ENCODE measurements at places on chromosomes 3 and 15.

DNA sequence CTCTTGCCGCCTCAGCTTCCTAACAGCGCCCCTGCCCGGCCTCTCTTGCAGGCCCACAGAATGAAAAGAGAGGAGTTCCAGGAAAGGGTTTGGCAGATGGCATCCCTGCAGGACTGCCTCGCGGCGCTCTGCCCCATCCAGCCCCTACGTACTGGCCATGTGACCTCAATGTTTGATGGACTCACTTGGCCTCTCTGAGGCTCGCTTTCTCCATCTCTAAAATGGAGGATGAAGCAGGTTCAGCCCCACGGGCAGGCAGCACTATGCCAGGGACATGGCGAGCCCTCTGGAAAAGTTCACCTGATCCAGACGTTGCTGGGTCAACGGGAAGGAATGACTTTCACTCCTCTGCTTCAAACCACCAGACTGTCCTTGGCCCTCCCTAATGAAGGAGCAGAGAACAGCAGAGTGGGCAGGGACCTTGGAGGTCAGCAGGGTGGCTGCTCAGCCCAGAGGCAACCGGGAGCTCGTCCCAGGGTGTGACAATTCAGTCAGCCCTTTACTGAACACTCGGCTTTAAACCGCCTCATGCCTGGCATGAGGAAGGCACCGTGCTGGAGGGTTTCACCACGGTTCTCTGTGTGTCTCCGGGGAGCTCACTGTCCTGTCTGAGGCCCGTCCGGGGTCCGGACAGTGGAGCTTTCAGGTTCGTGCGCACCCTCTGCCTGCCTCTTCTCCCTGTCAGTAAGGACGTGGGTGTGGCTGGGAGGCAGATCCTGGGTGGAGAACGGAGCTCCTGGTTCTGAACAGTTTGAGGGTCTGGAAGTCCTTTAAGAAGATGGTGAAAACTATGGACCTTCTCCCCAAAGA, 101.3 kb downstream of the LINGO1 start:
- no peak for DNase-seq

DNA sequence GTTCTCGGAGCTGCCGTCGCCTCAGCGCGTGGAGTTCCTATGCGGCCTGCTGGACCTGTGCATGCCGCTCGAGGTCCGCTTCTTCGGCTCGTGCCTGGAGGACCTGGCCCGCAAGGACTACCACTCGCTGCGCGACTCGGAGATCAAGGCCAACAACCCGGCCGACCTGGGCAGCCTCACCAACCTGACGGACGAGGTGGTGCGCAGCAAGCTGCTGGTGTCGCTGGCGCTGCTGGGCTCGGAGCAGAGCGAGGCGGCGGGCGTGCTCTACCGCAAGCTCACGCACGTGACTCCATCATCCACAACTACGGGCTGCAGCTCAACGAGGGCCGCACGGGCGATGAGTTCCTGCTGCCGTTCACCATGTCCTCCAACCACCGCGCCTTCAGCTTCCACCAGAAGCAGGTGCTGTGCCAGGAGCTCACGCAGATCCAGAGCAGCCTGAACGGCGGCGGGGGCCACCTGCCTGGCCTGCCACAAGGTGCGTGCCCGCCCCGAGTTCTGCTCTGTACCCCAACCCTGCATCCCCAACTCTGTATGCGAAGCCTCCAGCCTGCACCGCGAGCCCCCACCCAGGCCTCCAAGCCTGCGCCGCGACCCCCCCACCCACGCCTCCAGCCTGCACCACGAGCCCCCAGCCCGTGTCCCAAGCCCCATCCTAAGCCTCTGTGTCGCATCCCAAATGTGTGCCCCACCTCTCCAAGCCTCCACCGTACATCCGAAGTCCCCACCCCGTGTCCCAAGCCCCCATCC, 178.2 kb downstream of the OR4M2 start:
- no peak for DNase-seq

- DNase-seq: no peak
These were observed 10.8 kb downstream of the ITGA11 start for GRCh38 chr15:68421115-68421551.

GRCh38 chr15:63226966-63227401, 37.6 kb downstream of the RAB8B start:
- no peak for DNase-seq

DNA sequence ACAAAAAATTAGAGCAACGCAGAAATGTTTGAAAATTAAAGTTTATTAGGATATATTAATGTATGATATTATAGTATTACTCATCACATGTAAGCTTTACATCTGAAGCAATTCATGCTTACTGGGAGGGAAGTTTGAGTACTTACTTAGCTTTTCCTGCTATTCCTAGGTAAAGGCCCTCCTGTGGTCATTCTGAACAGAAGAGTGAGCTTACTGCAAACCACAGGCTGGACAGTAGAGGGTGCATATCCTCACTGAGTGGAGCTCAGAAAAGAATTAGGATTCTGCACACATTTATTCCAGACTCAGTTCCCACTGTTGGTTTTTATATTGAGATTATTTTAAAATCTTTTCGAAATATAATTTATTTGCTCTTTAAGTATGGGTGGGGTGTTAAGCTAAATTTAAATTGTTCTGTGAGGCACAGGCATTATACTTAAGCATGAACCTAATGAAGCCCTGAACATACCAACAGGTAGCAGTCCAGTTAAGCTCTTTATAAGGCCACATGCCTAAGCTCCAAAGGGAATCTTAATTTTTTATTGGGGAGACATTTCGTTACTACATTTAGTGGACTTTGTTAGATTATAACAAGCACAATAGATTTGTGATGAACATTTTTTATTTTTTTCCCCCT, 10.2 kb downstream of the MRPS22 start:
- no peak for DNase-seq

- DNase-seq: no peak
These were observed 453.9 kb upstream of the PROK2 start for GRCh38 chr3:72238801-72239200.

DNA sequence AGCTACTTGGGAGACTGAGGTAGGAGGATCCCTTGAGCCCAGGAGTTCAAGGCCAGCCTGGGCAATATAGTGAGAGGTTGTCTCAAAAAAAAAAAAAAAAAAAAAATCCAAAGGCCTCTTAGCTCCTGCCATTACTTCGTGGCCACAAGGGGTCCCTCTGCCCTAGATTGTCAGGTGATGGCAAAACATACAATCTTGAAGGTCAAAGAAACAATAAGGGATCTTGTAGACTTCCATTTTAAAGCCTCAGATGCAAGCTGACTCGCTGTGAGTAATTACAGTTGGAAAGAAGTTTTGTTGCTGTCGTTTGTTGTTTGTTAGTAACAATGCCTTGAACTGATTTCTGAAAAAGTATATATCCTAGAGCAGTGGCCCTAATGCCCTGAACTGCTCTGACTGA, 55.9 kb upstream of the PLCL2 start:
- DNase-seq: peak; percentile 54

Measured in stimulated activated naive CD8-positive, alpha-beta T cell treated with anti-CD3 and anti-CD28 coated beads, Interleukin-15, amount 100 ng/mL, for 72 hours (primary cell).